Cerebellum (tissue), 4 donors: ENCODE measurements at places on chromosomes 16 and 17.

DNA sequence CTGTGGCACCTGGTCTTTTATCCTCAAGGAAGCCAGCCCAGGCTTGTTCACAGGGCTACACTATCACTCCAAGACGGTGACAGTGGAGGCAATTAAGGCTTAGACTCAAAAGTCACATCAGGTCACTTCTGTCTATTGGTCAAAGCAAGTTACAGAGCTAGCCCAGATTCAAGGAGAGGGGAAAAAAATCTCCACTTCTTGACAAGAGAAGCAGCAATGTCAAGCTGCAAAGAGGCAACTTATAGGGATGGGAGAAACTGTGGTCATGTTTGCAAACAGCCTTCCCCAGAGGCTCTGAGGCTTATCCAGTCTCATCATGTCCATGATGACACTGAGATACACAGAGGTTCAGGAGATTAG, 31.6 kb downstream of the SERPINF1 start:
- DNase-seq: no peak

- DNase-seq: no peak
These were observed 549.2 kb downstream of the MAF start for GRCh38 chr16:79051313-79051712.

DNA sequence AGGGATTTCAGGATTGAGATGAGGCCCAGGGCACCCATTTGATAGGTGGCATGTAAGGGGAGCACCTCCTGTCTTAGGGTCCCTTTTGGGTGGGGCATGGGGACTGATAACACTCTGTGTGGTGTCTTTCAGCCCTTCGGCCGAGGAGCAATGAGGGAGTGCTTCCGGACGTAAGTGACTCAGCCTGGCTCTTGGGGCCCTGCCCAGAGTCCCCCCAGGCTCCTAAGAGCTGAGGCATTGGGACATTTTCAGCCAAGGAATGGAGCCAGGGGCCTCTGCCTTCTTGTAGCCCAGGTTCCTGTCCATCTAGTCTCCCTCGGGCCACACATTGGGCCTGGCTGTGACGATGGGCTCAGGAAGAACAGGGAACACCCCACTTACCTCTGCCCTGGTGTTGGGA, 44.4 kb downstream of the EEF2K start:
- DNase-seq: peak; percentile 23

GRCh38 chr16:29154088-29154487, 169.2 kb downstream of the LAT start:
- DNase-seq: no peak

- DNase-seq: no peak
These were observed 8.6 kb downstream of the SARM1 start for GRCh38 chr17:28379814-28380801.

GRCh38 chr16:79895053-79895916, 294.7 kb upstream of the MAF start:
- DNase-seq: no peak

GRCh38 chr16:11405331-11406176, 60.3 kb downstream of the RMI2 start:
- no peak for DNase-seq

DNA sequence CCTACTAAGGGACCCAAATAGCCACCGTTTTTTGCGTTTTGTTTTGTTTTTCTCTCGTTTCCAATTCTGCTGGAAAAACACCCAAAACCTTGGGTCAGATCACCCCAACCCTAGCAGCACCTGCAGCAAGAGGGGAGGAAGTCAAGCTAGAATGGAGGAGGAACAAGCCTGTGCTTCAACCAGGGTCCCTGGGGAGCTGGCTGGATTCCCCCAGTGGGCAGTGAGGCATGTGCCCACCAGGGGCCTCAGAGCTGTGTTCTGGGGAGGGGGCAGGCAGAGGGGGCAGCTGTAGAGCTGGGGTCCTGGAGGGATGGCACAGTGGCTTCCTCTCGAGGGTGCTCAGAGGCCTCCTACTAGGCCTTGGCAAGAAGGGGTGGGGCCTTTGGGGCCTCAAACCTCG, 6.5 kb downstream of the CD79B start:
- DNase-seq: no peak

DNA sequence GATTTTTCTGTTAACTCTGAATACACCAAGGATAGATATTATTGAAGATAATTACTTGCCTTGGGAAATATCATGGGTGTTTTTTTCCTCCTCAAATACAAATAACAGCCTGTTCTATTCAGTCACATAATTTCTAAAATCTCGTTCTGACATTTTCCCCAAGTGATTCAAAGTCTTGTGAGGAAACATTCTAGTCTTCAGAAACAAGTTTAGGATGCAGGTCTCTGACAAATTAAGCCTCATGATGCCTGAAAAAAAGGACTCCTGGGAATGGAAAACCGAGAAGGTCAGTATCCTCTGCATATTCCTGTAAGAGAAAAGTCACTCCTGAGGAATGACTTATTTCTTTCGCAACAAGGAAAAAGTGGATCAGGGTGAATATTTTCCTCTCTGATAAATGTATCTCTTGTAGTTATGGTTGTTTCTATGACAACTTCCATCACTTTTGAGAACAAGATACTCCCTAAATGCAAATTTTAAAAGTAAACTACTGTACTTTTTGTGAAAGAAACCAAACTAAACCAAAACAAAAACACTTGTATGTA, 384.6 kb downstream of the CNTNAP4 start:
- DNase-seq: no peak

- no peak for DNase-seq
These were observed 23.7 kb upstream of the CBX4 start for GRCh38 chr17:79862771-79863440.

DNA sequence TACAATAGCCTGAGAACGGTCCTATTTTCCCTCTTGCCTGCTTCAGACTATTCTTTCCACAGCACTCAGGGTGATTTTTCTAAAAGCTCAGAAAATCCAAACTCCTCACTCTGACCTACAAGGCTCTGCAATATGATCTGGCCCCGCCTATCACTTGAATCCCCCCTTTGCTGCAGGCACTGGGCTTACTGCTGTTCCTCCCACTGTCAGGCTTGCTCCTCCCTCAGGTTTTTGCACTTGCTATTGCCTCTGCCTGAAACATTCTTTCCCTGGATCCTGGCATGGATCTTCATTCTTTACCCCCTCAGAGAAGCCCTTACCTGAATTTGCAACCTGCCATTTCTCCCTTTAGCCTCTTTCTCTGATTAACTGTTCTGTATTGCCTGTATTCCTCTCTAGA, 52.3 kb downstream of the RPGRIP1L start:
- DNase-seq: no peak

DNA sequence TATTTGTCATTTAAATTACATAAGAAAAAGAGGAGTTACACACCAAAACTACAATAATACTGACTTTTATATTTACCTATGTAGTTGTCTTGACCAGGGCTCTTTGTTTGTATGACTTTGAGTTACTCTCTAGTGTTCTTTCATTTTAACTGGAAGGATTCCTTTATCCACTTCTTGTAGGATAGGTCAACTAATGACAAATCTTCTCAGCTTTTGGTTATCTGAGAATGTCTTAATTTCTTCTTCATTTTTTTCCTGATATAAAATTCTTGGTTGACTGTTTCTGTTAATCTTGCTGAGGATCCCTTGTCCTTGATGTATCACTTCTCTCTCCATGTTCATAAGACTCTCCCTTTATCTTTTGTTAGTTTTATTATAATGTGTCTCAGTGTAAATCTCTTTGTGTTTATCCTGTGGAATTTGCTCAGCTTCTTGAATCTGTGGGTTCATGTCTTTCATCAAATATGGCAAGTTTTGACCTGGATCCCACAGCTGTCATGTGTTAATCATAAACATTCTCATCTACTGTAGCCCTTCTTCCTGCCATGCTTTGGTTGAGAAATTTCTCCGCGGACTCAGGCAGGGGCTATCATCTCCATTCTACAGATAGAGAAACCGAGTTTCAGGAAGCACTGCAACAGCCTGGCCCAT, 5.4 kb downstream of the PRSS41 start:
- no peak for DNase-seq

DNA sequence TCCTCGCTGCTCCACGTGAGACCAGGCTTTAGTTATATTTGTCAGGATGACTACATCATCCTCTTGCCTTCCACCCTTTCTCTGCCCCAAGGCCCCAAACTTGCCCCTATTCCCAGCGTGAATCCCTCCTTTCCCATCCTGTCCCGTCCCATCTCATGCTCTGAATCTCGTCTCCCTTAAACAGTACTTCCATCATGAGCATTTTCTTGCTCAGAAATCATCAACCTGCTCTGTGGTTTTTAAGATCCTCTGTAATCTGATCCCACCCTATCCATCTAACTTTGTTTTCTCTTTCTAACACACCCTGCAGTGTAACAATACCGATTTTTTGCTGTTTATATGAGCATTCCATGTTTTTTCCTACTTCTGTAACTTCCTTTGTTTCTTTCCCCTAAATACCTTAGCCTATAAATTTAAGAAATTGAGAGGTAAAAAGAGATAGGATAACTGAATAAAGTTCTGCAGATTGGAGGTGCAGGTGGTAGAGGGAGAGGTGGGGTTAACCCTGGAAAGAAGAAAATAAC, 39.7 kb downstream of the MRTFB start:
- DNase-seq: no peak

DNA sequence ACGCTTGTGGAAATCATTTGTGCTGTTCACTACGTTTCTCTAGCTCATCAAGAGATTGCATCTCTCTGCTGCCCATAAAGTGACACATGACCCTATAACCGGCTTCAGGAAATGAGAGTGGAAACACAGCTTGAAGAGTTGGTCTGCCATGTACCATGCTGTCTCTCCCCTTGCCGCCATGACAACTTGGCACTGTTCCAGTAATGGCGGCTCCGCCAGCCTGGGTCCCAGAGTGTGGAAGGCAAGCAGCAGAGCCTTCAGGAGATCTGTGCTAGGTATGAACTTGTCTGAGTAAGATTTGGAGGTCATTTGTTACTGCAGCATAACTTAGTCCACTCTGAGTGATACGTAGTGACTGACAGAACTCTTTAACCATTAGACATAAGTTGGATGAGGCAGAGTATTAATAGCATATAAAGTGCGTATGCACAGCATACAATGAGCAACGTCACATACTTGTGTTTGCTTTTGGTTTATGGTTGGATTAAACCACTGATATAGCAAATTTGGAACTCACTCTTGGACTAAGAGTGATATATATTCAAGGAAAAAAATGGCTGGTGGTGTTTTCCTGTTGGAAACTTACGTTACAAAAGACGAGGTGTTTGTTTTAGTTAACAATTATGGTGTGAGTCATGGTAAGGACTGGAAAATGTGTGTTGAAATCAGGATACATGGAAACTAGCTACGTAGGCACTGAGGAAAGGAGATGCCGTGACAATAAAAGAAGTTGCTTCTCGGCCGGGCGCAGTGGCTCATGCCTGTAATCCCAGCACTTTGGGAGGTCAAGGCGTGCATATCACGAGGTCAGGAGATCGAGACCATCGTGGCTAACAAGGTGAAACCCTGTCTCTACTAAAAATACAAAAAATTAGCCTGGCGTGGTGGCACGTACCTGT, 24.4 kb upstream of the PMP22 start:
- no peak for DNase-seq

- DNase-seq: no peak
These were observed 217.8 kb downstream of the CDRT15L2 start for GRCh38 chr17:20797292-20797691.

GRCh38 chr16:50037662-50038220, 12.7 kb downstream of the CNEP1R1 start:
- DNase-seq: no peak

DNA sequence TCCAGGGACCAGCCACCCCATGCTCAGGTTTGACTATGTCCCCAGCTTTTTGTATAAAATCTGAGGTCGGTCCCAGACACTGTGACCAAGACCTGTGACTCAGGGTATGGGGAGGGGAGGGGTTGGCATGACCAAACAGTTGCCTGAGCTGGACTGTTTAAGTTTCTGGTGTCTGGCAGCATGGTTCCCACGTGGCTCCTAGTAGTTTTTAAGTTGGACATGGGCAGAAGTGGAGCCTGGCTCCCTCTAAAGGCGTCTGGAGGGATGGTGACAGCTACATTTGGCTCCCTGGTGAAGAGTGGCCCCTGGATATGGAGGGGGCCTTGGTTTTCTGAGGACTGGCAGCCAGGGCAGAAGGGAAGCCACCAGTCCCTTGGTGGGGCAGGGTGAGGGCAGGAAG, 7.9 kb downstream of the SMCR8 start:
- DNase-seq: no peak

DNA sequence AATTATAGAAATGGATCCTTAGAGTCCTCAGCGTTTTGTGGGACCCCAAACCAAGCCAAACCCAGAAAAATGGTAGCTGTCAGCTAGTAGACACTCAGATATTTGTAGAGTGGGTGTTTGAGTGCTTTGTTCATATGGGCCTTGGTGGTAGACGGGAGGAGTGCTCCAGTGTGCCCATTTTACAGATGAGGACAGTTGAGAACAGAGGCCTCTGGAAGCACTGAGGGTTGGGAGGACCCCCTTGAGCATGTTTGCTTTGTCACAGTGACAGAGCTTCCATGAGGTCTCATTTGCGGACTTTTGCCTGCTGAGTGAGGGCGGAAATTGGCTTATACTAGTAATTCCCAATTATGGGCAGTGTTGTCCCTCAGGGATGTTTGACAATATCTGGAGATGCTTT, 111.7 kb downstream of the ABCC6 start:
- no peak for DNase-seq

DNA sequence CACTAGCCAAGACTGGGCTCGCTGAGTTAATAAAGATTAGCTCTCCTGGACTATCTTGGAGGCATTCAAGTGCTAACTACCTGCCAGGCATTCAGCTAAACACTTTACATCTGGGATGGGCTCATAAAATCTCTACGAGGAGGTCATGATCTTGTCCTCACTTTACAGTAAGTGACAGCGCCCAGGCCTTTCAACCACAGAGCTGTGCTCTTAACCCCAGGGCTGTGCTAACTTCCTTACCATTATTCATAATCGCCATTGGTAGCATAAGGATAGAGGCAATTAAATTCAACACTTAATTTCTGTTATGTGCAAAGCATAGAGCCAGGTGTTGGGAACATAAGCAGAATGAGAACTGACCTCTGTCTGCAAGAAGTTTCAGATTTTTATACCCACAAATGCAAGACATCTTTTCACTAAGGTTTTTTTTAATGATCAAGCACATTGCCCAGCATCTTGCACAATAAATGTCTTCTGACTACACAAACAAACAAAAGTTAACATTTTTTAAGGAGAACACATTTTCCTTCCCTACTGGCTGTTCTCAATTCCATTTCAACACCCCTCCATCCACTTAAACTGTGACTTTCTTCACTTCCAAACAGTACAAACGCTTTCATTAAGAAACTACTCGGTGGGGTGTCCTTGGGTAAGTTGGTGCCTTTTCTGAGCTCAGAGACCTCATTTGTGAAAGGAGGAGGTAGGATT, 172.3 kb downstream of the C16orf78 start:
- no peak for DNase-seq

- DNase-seq: no peak
These were observed 315.6 kb downstream of the WWOX start for GRCh38 chr16:78415013-78415412.

DNA sequence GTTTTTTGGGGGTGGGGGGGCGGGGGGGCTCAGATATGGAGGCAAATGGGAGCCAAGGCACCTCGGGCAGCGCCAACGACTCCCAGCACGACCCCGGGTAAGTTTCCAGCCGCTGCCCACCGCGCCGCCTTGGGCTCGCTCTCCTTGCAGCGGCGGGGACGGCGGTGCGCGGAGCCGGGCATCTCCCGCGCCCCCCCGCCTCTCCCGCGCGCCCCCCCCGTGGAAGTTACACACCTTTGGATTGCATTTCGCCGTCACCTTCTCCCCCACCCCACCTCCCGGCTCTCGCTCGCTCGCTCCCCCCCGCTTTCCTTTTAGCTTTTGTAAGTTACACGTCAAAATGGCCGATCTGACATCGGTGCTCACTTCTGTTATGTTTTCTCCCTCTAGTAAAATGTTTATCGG, 387 bp downstream of the MSI2 start:
- peak; percentile 32 for DNase-seq
